ENCODE measurements at places on chromosomes 7 and 10. TPM values are rescaled to one million over a fixed set of nuclear protein-coding genes. Genes with fewer than 3 reads are reported as not detected.

DNA sequence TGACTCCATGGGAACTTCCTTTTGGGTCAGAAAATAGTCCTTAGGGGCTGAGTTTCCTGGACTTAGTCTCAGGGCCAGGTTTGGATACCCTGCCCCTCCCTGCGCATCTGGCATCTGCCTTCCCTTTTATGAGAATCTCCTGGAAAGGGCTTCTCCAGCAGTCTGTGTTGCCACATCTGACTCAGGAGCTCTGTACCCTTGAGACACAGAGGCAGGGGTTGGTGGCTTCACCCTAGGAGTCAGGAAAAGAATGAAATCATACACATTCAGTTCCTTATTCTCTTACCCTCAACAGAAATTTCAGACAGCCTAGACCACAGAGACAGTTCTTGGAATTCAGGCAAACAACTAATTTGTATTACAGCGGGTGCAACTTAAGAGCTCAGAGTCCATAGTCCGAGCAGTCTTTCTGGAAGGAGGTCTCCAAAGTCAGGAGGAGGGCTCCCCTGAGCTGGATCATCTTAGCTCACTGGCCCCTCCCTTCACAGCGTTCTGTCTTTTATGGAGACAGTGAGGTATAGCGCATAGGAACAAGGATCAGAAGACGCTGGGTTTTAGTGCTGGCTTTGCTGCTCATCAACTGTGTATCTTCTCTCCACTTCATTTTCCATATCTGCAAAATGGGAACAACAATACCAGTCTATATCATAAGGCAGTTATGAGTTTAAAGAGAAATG is 3.0 kb upstream of the PLAU start:
- no peak for DNase-seq

UBE3C gene
- 23.4 TPM for polyA plus RNA-seq

GRCh38 chr7:21944616-21945453 is 864 bp downstream of the CDCA7L start:
- DNase-seq: peak; percentile 89

DNA sequence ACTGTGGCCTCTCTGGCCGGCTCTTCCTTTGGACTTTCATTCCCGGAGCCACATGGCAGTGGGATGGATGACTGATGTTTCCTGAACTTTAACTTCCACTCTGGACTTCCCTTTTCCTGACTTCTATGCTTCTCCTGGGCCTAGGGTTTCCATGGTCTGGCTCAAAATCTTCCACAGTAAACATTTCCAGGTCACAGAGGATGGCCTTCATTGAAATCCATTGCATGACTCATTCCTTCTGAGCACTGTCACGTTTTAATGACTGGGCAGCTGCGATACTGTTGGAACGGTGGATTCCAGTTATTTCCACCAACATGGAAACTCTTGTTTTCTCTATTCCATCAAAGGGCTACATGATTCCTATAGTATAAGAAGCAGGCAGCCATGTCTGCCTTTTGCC is 24.4 kb upstream of the ZNF273 start:
- no peak for DNase-seq

DNA sequence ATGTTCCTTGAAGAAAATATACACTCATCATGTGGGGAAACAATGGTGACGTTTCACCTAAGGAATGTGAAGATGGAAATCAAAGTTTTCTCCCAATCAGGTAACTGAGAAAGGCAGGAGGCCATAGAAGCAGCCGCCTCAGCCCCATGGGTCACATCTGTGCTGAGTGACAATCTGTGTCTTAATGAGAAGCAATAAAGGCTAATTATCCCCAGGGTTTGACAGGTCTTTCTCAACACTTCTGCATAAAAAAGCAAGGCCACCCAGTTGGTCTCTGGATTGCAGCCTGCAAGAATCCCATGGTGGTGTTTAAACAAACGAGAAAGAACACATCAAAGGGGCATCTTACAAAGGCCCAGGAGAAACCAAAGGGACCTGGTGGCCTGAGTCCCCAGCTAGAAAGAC is 91.1 kb upstream of the TNS3 start:
- no peak for DNase-seq

DNA sequence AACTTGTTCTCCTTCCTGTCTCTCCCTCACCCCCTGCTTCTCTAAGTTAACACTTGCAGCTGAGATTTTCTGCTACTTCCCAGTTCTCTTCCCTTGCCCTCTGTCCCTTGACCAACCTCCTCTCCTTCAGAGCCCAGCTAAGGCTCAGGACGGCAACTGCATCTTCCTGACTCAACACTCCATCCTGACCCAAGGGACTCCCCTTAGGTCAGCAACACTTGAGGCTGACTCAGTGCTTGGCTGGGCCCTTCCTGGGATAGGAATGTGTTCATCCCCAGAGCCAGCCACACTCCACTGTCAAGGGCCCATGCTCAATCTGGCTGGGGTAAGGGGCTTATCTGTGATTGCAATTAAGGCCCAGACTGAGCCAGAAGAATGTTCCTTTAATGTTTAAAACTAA is 3.4 kb downstream of the CALHM2 start:
- DNase-seq: no peak

DNA sequence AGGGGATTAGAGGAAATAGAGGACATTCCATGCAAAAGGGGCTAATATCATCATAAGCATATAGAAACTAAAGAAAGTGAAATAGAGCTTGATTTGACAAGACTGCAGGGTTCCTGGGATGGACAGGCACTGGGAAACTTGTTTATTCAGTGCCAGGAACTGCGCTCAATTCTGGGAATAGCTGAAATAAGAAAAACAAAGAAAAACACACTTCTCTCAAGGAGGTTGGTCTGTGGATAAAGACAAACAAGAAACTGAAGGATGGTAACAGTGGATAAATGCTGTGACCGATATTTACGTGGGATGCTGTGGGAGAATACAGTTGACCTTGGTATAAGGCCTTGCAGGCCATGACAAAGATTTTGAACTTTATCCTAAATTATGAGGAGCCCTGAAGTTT is 40.9 kb upstream of the ANLN start:
- DNase-seq: no peak

DNA sequence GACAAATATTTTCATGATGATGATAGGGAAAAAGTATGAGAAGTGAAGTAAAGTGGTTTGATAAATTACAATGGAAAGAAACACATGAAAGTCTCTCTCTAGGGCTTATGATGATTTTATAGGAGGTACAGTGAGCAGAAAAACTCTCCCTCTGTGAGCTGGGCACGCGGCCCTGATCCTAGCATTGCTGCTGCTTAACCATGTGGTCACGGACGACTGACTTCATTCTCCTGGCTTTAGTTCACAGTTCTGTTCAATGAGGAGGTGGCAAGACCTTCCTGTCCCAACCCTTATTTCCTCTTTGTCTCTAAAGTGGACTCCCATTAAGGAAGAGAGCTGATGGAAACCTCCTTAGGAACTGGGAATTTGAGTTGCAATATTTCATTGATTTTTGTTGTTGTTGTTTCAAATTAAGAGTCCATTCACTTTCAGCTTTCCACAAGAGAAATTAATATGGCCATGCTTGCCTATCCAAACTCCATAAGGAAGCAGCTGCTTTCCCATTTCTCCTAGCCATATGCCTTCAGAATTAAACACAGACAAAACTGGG is 8.2 kb upstream of the PON3 start:
- DNase-seq: no peak

DNA sequence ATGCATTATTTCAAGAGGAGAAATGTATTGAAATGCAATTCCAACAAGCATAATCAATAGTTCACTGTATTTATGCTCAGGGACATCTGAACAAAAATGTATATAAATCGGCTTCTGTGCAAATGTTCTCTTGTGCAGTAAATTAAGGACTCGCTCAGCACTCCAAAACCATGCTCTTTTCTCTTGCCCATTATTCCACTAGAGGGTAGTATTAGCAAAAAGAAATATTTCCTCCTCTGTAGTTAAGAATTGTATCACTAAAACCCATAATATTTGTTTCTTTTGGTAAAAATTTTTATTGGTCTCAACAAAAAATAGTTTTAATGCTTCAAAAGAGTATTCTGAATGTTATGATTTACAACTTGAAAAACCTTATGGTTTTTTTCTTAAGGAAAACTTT is 803.1 kb downstream of the PCDH15 start:
- DNase-seq: peak; percentile 6

DNA sequence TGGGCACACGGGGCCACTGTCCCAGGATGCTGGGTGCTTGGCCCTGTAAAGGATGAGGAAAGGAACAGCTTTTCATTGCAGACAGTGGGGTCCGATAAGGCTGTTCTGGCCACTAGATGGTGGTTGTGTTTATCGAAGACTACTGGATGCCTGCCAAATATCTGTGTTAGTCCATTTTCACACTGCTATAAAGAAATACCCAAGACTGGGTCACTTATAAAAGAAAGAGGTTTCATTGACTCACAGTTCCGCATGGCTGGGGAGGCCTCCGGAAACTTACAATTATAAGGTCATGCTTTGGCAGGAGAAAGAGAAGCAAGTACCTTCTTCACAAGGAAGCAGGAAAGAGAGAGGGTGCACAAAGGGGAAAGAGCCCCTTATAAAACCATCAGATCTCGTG is 32.2 kb upstream of the GARS1 start:
- DNase-seq: no peak

BTBD16 gene
- not detected for polyA plus RNA-seq

GRCh38 chr7:158263110-158263963 is 324.3 kb downstream of the PTPRN2 start:
- DNase-seq: no peak

TMEM213 gene
- polyA plus RNA-seq: not detected

PLCE1 gene
- 5.3 TPM for polyA plus RNA-seq

TUBB8 gene
- 0.15 TPM for polyA plus RNA-seq

TMEM184A gene
- 9.1 TPM for polyA plus RNA-seq

DNA sequence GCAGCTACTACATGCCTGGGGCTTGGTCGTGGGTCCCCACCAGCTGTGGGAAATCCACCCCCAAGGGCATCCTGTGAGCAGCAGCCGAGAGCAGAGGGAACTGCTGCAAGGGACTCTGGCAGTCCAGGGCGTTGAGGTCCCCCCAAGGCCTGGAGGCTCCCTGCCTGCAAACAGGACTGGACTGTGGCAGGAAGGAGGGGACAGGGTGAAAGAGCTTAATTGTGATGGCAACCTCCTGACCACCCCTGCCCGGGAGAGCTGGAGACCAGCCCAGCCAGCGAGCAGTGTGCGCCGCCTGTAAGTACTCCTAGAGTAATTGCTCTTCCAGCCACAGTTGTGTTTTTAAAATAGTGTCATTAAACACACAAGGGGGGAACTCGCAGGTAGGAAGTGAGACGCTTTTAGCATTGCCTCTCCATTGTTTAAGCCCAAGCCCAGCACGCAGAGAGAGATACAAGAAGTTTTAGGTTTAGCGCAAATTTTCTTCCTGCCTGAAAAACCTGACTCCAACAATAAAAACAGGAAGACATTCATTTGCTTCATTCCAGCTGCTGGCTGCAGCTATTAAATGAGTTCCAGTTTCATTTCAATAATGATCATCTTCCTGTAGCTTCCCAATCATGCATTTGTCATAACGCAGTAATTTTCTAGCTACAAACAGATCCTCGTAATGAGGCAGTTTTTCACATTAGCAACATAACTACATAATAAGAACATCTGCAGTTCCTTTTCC is 111.1 kb downstream of the EBF3 start:
- no peak for DNase-seq

- DNase-seq: no peak
Measured at GRCh38 chr7:101899616-101900015, 82.2 kb downstream of the CUX1 start.

PON1 gene
- polyA plus RNA-seq: not detected

MAGI2 gene
- polyA plus RNA-seq: 1.4 TPM

GRCh38 chr7:108129018-108129965 is 869 bp downstream of the LAMB4 start:
- DNase-seq: no peak

FAM200A gene
- 3.1 TPM for polyA plus RNA-seq

GRCh38 chr10:3395041-3395440 is 222.5 kb upstream of the PITRM1 start:
- no peak for DNase-seq

GRCh38 chr7:132276976-132277725 is 299.1 kb downstream of the PLXNA4 start:
- peak; percentile 26 for DNase-seq

- no peak for DNase-seq
Measured at GRCh38 chr10:49115015-49115795, at the start of gene VSTM4. Gene VSTM4 (minus strand): TSS chr10:49115522. CDS start chr10:49115485, 37 bp downstream.

DNA sequence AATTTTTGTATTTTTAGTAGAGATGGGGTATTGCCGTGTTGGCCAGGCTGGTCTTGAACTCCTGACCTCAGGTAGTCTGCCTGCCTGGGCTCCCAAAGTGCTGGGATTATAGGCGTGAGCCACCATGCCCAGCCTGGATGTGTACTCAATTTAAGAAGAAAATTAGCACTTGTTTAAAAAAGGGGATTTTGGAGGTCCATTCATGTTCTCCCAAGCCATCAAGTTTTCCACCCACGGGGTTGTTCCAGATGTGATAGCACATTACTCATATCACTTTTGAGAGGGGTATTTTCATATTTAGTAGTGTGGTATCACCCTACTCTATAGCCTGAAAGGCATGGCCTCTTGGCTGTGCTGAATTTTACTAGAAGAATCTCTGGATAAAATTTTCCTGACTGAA is 10.5 kb upstream of the SLC26A3 start:
- no peak for DNase-seq

DNA sequence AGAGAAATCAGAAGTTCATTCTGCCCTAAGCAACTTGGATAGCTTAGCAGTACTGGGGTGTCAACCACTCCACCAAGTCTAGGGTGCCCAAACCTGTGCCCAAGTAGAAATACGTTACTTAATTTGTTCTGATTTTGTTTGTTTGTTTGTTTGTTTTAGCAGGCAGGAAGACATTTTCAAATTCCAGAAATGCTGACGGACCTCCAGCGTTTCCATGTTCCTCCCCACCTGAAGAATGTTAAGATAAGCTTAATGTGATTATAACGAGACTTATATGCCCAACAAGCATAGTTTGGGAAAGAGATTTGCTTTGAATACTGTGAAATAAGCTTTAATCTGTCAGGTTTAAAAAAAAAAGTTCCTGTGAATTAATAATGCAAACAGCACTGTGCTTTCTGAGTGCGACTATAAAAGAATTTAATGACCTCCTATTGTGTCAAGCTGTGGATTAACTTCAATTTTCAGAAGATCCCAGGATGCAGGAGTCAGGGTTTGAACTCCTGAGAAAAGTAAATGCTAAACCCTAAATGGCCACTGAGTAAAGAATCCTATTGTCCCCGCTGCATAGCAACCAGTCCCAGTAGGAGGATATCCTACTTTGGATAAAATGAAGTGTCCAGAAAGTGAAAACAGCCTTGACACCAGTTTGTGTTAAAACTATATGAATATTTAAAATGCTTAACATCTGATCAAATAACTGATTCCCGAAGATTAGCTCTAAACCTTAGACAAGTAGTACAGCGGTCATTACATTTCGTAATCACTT is 56.5 kb downstream of the LYZL1 start:
- DNase-seq: no peak

- no peak for DNase-seq
Measured at GRCh38 chr10:85862771-85863170, 503.8 kb downstream of the GRID1 start.

HOXA2 gene
- 1.2 TPM for polyA plus RNA-seq

LRRN3 gene
- 0.33 TPM for polyA plus RNA-seq

DNA sequence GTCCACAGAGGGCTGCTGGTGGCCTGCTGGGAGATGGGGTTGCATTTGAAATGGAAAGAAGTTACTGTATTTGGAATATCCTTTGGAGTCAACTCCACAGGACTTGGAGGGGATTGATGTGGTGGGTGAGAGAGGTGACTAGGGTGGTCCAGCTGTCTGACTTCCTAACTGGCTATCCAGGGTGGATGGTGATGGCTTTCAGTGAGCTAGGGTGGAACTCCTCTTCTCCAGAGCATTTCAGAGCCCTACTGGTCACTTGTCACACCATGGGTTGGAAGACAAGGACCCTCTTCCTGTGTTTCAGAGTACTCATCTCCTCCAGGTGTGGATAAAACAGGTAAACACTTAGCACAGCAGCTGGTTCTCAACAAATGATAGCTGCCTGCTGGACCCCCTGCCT is 3.3 kb upstream of the ADAMTS14 start:
- no peak for DNase-seq

- DNase-seq: peak; percentile 66
Measured at GRCh38 chr10:23096802-23097549, 1.6 kb downstream of the MSRB2 start.

Measured in stomach (tissue), 19 donors.